ENCODE measurements at places on chromosomes 5 and 9.

GRCh38 chr5:77181596-77182304 is 28.7 kb upstream of the PDE8B start:
- no peak for DNase-seq

- DNase-seq: no peak
Observed at GRCh38 chr5:35067985-35068384, 20.2 kb upstream of the AGXT2 start.

GRCh38 chr5:167587772-167588437 is 703.5 kb upstream of the WWC1 start:
- DNase-seq: peak; percentile 50

- DNase-seq: peak; percentile 27
Observed at GRCh38 chr5:14438195-14438606, 143.4 kb upstream of the OTULINL start.

DNA sequence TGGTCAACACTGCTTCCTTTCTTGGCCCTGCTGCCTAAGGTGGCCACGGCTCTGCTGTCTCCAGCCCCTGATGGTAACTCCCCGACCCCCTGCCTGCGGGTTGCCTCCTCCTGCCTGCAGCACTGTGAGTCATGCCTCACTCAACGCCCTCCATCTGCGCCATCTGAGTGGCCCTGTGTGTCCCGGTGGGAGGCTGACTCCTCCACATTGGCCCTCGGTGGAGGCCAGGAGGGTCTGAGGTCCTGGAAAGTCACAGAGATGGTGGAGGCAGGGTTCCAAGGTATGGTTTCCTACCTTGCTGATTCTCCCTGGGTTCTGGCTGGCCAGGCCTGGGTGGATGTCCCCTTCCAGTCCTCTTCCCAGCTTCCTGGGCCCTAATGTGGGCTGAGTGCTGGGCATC is 64.5 kb upstream of the ADAMTS2 start:
- no peak for DNase-seq

Measured in iris pigment epithelial cell (primary cell).